Germinal center (tissue), 1 donor: ENCODE measurements at places on chromosomes 6 and 20.

- DNase-seq: no peak
Measured at GRCh38 chr20:33296206-33296605, 13.2 kb downstream of the BPIFB1 start.

DNA sequence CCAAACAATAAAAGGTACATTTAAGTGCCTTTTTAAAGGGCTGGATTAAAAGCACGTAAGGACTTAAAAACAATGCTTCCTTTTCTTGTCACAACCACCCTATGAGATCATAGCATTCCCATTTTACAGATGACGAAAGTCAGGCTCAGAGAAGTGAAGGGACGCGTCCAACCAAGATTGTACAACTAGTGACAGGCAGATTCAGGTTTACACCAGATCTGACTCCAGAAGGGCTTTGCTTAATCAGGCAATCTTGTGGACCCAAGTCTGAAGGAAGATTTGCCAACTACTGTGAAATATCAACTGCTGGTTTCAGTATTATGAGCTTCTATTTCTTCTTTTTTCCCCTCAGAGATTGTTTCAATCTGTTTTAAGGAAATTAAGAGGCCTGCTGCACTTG lies 877 bp downstream of the ENPP4 start:
- DNase-seq: no peak

GRCh38 chr6:51792273-51793030 lies 295.0 kb downstream of the PKHD1 start:
- no peak for DNase-seq

DNA sequence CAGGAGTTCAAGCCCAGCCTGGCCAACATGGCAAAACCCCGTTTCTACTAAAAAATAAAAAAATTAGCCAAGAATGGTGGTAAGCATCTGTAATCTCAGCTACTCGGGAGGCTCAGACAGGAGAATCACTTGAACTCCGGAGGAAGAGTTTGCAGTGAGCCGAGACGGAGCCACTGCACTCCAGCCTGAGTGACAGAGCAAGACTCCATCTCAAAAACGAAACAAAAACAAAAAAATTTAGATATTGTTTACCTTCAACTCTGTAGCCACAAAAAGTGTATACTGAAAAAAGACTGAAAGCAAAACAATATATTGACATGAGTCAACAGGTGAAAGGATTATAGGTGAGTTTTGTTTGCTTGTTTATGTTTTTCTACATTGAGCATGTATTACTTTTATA lies 30.6 kb upstream of the TAB2 start:
- no peak for DNase-seq

GRCh38 chr6:109383438-109383940 lies 1.2 kb upstream of the CD164 start:
- DNase-seq: no peak

GRCh38 chr6:68891419-68891818 lies 256.3 kb downstream of the ADGRB3 start:
- DNase-seq: no peak

GRCh38 chr6:56913285-56914074 lies 41.4 kb upstream of the BEND6 start:
- no peak for DNase-seq

GRCh38 chr6:43781941-43782704 lies 12.1 kb downstream of the VEGFA start:
- DNase-seq: no peak

DNA sequence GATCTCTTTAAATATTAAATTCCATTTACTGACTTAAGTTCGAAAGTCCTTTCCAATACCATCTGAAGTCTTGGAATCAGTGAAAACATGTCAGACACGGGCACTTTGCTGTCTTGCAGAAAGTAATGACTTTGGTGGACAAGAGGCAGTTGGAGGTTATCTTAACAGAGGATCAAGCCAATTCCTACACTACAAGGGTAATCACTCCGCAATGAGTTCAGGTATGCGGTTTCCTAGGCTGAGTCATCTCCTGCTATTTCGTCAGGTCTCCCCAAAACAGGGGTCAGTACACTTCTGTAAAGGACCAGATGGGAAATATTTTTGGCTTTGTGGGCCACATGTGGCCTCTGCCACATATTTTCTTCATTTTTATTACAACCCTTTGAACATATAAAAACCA lies 656.6 kb downstream of the KIF16B start:
- no peak for DNase-seq

DNA sequence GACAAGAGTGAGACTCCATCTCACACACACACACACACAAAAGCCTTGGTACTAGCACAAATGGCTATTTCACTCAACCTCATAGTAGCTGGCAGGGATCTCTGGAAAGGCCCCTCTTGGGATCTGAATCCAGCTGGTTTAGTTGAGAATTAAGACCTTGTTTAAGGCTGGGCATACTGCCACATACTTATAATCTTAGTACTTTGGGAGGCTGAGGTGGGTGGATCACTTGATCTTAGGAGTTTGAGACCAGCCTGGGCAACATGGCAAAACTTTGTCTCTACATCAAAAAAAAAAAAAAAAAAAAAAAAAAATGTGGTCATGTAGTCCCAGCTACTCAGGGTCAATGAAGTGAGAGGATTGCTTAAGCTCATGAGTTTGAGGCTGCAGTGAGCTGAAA lies 628.3 kb downstream of the MMUT start:
- DNase-seq: no peak

DNA sequence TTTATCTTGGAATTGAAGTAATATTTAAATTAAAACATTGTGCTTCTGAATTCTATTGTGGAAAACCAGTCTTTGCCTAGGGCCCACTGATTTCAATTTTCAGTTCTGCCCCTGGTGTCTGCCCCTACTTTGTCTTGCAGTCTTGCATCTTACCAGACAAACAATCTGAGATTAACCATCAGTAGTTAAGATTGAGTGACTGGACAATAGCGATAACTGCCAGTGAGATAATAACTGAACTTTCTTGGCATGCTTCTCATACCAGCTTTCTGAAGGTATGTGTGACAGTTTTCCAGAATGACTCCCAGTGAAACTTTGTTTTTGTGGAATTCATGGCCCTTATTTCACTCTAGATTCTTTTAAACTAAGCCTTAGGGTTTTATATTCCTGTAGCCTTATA lies 53.5 kb downstream of the KCNQ5 start:
- no peak for DNase-seq

DNA sequence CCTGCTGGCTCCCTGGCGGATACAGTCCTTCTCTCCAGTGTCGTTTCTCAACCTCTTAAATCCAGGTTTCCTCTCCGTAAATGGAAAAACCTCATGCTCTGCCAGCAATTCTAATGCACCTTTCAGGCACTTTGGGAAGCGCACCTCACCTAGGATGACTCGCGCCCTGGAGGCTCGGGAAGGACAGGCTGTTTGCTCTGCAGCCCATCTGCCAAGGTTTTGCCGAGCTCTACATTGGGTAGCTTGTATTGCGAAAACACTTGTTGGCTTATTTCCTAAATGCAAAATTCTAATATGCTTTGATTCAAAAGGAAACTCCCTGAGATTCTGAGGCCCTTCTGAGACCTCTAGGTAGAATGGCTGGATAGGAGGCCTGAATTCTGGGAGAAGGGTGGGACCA lies 102.6 kb upstream of the MLN start:
- no peak for DNase-seq

GRCh38 chr6:108168090-108168463 lies 2.3 kb downstream of the NR2E1 start:
- DNase-seq: no peak

DNA sequence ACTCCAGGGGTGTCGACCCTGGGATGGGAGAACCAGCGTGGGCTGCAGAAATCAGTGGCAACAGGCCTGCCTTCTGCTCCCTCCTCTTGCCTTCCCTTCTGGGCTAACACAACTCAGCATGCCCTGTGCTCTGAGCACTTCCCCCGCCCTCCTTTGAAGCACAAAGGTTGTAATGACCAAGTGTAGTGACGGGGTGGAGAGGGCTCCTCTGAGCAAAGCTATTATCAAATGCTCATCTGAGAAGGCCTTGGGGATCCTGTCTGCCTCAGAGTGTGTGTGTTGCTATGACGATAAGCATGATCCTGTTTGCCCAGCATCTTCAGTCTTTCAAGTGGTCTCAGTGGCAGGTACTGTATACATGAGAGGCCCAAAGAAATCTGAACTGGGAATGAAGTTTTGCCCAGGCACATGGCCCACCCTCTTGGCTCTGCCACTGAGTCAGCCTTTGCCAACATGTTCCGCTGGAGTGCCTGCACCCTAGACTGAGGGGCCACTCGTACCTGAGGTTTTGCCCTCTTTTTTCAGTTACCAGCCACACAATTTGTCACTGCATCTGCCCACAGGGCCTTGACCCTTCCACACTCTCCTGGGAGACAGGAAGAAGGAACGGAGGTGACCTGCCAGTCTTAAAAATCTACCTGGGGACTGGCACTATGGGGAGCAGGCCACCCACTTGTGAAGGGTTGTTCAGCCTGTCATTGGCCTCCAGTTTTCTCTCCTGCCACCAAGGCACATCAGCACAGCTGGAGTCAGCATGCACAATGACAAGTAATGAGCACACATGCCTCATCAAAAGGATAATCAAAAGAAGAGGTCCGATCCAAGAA lies 74.5 kb downstream of the GFOD1 start:
- DNase-seq: no peak

DNA sequence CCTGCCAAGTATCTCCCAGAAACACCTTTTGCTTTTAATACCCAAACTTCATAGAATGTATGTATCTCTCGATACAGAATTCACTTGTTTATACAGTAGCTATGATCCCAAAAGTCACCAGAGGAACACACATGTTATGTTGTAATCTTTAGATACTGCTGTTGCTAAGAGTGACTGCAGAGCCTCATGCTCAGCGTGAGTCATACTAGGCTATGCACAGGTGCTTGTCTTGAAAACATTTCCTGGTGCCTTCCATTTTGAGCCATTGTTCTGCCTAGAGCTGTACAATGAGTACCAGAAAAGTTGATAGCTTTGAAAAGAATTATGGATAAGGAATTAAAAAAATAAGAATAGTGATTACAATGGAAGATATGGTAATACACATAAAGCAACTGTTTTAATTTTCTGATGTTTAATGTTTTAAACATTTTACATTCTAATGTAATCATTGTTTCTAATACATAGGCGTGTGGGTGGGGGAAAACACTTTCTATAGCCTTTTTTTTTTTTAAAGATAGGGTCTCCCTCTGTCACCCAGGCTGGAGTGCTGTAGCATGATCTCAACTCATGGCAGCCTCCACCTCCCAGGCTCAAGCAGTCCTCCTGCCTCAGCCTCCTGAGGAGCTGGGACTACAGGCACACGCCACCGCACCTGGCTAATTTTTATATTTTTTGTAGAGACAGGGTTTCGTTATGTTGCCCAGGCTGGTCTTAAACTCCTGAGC lies 79.4 kb downstream of the CD24 start:
- no peak for DNase-seq

DNA sequence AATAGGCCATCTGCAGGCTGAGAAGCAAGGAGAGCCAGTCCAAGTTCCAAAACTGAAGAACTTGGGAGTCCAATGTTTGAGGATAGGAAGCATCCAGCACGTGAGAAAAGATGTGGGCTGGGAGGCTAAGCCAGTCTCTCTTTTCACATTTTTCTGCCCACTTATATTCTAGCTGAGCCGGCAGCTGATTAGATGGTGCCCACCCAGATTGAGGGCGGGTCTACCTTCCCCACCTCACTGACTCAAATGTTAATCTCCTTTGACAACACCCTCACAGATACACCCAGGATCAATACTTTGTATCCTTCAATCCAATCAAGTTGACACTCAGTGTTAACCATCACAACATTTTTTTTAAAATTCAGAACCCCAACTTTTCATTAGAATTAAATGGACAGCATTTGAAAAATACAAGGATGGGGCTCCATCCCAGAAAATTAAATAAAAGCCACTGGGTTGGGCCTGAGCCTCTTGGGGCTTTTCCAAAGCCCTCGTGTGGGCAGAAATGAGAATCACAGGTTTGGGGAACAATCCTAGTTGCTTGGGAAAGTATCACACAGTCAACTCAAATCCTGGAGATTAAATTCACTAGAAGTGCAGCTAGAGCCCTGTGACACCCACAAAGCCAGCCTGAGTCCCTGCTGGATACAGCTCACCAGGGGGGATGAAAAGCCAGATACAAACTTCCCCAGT lies 2.2 kb downstream of the CLDN20 start:
- DNase-seq: no peak

DNA sequence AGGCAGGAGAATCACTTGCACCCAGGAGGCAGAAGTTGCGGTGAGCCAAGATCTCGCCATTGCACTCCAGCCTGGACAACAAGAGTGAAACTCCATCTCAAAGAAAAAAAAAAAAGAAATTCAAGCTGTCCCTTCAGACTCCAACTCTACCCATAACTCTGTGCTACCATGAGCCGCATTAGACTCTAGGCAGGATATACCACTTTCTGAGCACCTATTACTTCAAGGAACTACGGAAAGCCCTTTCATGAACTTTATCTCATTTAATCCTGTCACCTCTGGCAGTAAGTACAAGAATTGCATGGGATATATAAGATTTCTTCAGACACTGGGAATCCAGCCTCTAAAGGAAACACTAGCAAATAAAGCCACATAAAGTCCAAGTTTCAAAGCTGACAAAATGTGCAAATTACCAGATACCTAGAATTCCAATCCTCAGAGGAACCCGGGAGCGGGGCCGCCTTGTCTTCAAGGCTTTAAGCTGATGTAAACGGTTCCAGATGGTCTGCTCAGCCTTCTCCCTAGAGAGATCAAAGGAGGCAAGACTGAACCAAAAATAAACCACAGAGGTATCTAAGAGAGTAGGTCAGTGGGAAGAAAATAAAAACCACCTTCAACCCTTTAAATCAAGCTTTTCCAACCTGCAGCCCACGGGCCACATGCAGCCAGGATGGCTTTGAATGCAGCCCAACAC lies 9.4 kb downstream of the CDK5RAP1 start:
- DNase-seq: no peak

DNA sequence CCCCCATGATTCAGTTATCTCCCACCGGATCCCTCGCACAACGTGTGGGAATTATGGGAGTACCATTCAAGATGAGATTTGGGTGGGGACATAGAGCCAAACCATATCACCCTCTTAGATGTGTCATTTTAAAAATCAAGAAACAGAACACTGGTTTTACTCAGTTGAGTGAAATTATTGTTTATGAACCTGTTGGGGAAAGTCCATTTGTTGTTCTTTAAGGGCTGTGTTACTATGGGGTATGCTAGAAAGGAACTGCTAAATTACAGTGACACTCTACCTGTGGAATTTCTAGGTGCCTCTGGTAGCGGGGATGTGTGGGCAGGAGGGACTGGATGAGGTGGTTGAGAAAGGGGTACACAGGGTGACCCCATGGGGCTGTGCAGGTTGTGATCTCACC lies 28.9 kb downstream of the STX11 start:
- DNase-seq: no peak

- no peak for DNase-seq
Measured at GRCh38 chr6:90183587-90184333, 112.9 kb downstream of the BACH2 start.

DNA sequence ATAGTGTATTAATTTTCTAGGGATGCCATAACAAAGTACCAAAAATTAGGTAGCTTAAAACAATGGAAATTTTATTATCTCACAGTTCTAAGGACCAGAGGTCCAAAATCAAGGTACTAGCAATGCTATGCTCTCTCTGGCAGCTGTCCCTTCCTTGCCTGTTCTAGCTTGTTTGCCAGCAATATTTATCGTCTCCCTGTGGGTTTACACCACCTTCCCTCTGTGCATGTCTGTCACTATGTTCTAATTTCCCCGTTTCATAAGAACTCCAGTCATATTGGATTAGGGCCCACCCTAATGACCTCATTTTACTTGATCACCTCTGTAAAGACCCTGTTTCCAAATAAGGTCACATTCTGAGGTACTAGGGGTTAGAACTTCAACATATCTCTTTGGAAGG lies 217.2 kb downstream of the IBTK start:
- DNase-seq: no peak
